ENCODE measurements at places on chromosomes 4 and X. TPM values are rescaled to one million over a fixed set of nuclear protein-coding genes. Genes with fewer than 3 reads are reported as not detected.
A peak's percentile ranks its signal among the peaks of the same experiment; 100 is the strongest.

DNA sequence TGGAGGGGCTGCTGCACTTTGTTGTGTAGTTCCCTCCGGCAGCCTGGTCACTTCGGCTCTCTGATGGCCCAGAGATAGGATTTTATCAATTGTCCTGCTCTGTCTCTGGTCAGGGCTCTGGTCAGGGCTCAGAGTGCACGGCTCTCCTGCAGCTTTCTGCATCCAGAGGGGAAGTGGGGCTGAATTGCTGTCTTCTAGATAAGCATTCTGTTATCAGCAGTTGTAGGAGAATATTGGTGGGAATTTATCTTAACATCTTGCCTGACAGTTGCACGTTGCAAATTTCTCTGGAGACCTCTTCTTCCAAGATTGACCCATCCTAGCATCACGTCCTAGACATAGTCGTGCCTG lies 62.8 kb downstream of the FAM193A start:
- no peak for DNase-seq

DNA sequence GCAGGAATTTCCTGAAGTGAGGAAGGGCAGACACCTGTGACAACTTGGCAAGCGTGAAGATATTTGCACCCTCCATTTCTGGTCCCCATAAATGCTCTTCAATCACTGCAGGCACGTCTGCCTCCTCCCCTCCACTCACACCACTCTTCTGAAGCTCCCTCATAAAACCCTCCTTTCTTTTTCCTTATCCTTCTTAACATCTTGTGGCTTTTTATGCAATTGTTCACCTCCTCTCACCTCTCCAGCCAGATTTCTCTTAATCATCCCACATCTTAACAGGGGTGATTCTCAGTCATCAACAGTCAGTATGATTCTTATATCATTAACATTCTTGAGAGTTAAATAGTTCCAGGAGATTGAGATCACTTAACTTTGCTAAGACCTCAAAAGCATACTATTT lies 277.4 kb downstream of the SPRY1 start:
- DNase-seq: peak; percentile 80

POU3F4 gene
- total RNA-seq: not detected

DNA sequence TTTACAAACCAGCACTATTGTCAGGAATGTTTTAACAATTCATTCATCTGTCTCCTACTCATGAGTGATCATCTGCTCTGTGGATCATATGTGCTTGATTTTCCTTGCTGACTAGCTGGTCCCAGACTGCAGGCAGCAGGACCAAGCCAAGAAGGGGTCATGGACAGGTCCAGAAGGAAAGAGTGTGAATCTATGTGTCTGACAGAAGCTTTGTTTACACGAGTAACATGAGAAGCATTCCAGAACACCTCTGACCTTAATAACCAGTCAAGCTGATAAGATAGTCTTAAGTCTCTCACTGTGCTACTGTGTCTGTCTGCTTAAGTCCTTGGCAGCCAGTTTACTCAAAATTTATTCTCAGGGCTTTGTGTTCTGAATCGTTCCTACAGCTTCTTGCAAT lies 39.0 kb downstream of the GUCY1A1 start:
- no peak for DNase-seq

DNA sequence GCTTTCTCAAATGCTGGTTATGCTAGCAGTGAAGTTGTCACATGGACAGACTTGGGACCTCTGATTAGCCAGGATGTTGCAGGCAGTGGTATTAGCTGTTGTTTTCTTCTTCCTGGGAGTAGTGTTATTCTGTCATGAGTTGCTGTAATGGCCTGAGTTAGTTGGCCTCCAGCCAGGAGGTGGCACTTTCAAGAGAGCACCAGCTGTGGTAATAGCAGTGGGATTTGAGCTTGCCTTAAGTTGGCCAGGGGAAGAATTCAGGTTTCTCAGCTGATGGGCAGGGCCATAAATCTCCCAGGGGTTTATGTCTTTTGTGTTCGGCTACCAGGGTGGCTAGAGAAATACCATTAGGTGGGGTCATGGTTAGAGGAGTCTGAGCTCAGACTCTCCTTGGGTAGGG lies 132.6 kb downstream of the GLUD2 start:
- no peak for DNase-seq

AKAP14 gene
- total RNA-seq: not detected

GRCh38 chr4:177761692-177762091 lies 319.5 kb upstream of the AGA start:
- no peak for DNase-seq

UGT2B17 gene
- not detected for total RNA-seq

MAGEB16 gene
- not detected for total RNA-seq

CYLC1 gene
- total RNA-seq: not detected

DNA sequence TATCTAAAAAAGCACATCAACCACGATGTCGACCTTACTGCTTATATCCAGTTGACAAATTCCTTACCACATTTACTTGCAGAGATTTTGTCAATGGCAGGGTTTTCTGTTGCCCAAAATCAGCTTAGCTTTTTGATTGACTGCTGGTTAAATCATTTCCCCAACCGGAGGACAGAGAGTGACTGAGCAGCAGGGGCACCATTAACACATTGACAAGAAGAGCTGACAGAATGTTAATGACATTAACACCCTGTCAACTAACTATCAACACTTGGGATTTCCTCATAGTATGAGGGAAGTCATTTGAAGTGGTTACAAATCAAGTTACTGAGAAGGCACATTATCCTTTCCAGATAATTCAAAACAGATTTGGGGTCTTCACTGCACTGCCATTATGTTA lies 368.4 kb downstream of the RPA4 start:
- no peak for DNase-seq

CT45A1 gene
- not detected for total RNA-seq

RAB9B gene
- total RNA-seq: 4.5 TPM

CABS1 gene
- total RNA-seq: not detected

DNA sequence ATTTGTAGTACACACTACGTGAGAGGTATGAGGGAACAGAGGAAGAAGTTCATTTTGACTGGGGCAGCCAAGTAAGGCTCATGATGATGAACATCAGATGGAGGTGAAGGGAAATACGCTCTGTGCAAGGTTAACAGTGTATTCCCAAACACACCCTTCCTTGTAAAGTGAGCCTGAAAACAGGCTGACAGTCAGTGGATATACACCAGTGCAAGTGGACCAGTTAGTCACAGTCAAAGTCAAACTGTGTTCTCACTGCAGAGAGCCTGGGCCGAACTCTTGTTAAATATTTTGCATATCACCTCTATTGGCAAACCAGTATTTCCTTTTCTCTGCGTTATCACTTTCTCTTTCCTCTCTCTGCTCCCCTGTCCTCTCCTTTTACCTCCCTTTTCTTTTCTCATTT lies 23.4 kb upstream of the RHOH start:
- DNase-seq: no peak

DNA sequence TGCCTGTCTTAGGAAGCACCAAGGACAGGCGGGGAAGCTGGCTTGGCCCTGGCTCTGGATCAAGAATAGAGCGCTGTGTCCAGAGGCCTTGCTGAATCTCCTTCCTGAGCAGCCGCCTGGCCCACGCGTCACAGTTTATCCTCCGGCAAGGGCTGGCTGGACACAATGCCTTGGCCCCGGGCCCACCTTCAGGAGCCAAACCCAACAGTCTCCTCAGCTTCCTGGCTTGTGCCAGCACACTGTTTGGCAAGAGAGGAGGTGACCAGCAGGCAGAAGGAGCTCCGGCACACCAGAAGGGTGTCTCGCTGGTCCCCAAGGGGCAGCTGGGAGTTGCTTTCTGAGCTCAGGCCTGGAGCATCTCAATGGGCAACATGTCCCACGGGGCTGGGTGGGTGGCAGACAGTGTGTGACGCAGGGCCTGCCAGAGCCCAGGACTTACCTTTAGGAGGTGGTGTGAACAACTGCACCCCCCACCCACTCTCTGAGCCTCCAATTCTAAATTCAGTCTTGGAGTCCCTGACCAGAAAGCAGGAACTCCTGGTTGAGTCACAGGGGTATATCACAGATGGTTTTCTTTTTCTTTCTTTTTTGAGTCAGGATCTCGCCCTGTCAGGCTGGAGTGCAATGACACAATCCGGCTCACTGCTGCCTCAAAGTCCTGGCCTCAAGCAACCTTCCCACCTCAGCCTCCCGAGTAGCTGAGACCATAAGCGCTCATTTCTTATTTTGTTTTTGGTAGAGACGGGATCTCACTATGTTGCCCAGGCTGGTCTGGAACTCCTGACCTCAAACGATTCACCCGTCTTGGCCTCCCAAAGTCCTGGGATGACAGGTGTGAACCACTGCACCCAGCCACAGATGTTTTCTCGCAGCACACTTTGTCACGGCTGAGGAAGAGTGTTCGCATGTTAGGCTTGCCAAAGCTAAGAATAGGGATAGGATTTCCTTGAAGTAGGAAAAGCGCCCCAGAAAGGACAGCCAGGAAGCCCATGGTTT lies 361.2 kb downstream of the BCOR start:
- DNase-seq: peak; percentile 48

GRCh38 chr4:39237179-39237578 lies 54.9 kb downstream of the WDR19 start:
- DNase-seq: no peak

SLITRK4 gene
- total RNA-seq: not detected

All from mammary epithelial cell (primary cell).